ENCODE measurements at places on chromosomes 7 and 10.

DNA sequence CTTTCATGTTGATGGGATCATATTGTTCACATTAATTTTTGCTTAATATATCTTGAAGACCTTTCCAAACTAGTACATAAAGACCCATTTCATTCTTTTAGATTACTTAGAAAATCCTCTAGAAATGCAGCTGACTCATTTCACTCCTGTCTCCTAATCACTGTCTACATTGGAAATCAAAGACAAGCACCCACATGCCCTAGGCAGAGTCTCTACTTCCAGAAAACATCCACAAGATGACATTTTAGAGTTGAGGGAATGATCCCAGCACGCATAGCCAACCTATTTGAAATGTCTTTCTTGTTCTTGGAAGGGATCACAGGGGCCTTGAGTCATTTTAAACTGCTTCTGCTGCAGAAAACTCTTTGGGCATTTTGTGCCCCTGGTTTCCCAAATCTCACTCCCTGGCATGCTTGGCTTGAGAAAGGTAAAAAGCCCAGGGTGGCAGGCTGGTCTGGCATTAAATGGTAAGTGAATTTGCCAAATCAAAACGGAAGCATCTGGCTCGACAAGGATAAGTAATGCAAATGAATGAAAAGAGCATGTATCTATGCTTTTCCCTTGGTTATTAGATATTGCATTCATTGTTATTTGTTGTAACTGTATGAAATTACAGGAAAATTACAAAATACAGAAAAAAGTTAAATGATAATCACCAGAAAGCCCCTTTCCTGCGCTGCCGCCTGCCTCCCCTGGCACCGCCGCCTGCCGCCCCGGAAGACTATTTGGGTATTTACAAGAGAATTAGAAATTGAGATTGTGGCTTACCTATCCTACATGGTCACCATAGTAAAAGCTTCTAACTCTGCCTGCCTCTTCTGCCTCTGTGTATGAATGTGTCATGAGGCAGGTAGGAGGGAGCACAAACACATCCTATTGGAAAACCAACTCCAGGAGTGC, 225.3 kb downstream of the PTEN start:
- no peak for DNase-seq

GRCh38 chr7:95469187-95469586, 16.6 kb upstream of the ASB4 start:
- DNase-seq = no peak

GRCh38 chr7:55423277-55423711, 58.2 kb downstream of the LANCL2 start:
- DNase-seq = no peak

DNA sequence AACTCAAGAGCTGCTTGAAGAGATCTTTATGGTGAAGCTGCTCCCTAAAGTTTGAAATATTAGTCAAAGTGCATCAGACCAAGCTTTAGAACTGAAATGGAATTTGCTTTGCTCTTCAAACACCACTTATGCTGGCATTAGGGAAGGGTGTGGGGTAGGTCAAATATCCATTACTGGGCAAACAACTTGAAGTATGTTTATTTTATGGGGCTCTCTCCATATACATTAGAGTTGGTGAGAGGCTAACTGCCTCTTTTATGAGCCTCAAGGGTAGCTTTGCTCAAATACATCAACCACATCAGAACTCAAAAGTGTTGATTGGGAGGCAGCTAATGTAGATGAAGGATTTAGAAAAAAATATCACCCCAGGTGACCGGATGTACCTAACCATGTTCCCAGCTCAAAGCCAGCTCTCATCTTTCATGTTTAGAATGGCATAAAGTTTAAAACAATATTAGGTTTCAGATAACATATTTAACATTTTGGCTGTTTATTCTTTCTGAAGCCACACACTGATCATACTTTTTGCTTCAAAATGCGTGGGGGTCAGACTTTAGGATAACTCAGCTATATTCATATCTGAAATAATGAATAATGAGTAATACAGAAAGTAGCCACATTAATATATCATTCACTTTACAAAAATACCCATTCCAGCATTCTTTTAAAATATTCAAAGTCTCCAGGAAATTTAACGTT, 318.6 kb downstream of the PTEN start:
- DNase-seq = no peak

GRCh38 chr10:30056767-30057355, 2.5 kb downstream of the JCAD start:
- DNase-seq = no peak

DNA sequence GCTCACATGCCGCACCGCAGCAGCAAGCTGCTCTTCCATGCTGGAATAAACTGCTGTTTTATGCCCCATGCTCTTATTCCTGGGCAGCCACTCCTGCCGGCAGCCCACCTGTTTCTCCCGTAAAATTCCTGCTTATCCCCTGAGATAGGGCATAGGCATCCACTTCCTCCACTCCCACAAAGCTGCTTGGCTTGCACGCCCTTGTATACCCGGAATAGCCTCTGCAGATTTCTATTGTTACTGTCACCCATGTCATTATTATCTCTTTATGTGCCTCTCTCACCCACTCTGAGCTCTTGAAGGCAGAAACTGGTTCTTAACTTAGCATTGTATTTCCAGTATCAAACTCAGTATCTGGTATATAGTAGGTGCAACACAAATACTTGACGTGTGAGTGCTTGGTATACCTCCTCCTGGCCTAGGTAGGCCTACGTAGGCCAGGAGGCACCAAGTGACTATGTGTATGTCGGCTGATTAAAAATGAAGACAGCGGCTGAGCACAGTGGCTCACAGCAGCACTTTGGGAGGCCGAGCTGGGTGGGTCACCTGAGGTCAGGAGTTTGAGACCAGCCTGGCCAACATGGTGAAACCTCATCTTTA, 193.4 kb downstream of the CCDC3 start:
- no peak for DNase-seq

- DNase-seq = no peak
Observed at GRCh38 chr10:127080317-127080716, 116.1 kb downstream of the INSYN2A start.

- no peak for DNase-seq
Observed at GRCh38 chr7:107035446-107035845, 9.1 kb upstream of the PRKAR2B start.

GRCh38 chr7:4204513-4205165, 477.5 kb upstream of the FOXK1 start:
- no peak for DNase-seq

DNA sequence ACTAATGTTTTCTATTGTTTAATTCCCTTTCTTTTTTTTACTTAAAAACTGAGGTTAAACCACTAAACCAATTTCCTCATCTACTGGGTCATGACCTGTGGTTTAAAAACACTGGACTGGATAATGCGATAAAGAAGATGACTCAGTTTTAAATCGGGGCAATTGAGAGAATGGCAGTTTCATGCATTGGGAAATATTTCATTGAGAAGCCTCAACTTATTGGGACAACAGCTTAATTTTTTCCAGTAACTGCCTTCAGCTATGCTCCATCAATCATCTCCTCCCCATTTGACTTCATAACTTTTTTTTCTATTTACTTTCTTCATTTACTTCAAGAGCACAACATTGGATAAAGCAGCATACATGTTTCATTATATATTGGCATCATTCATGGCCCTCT, 61.8 kb upstream of the MET start:
- no peak for DNase-seq

DNA sequence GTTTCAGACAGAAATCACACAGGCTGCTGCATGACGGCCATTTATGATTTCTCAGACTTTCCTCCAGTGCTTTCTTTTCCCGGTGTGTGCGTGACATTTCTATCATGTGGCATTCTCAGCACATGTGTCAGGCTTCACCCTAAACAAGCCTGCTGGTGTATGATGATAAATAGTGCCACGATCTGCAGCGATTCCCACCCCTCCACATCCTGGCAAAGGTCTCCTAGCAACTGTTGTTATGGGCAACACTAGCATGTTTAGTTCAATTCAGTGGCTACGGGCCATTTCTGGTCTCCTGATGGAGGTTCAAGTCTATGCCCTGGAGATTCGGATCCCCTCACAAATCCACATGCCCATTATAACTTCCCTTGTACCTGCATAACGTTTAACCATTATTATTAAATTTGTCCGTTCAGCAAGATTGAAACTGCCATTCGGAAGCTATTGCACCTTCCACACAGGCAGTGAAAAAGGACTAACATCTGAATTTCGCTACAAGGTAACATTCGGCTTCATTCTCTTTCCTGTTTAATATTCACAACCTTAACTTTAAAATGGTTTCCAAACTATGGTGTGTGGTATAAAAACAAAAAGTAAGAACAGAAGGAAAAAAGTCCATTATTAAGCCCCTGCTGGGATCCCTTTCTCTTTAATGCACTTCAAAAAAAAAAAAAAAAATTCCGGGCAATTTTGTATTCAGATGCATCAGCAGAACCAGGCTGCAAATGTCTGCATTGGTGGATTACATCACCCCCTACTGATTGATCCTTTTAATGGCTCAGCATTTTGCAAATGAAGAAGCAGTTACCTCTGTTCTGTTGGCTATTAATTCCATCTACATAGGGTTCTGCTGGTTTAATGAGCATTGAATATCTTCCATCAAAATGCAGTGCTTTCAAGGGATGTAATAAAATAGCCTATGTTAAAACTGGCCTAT, 90.2 kb downstream of the FRMD4A start:
- no peak for DNase-seq

- DNase-seq = no peak
Observed at GRCh38 chr7:135501402-135501801, 8.5 kb downstream of the CNOT4 start.
